ENCODE measurements at places on chromosomes 7 and 10.

DNA sequence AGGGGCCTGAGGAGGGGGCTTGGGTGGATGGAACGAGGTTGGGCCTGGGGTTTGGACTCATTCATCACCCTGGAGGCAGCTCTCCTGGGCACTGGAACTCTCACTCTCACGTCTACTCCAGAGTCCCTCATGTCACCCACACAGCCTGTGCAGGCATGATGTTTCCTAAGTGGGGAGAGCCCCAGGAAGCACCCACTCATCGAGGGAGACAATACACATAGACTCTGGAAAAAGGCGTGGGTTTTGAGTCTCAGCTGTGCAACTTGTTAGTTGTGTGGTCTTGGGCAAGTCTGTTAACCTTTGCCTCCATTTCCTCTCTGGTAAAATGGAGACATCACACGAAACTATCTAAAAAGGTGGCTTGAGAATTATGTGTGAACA lies 25.9 kb upstream of the RBM20 start:
- no peak for DNase-seq

- no peak for DNase-seq
Measured at GRCh38 chr7:129480674-129481363, 21.5 kb upstream of the SMKR1 start.

DNA sequence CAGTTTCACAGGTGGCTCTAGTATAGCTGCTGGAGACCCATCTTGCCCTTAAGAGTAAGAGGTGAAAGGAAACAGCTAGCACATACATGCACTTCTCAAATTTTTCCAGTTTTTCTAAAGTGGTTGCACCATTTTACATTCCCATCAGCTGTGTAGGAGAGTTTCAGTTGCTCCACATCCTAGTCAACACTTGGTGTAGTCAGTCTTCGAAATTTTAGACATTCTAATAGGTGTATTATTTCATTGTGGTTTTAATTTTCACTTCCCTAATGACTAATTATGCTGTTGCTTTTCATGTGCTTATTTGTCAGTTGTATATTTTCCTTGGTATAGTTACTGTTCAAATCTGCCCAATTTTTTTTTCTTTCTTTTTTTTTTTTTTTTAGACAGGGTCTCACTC lies 9.5 kb upstream of the HACD1 start:
- DNase-seq: no peak

GRCh38 chr7:28500138-28500537 lies 87.8 kb downstream of the CREB5 start:
- no peak for DNase-seq

DNA sequence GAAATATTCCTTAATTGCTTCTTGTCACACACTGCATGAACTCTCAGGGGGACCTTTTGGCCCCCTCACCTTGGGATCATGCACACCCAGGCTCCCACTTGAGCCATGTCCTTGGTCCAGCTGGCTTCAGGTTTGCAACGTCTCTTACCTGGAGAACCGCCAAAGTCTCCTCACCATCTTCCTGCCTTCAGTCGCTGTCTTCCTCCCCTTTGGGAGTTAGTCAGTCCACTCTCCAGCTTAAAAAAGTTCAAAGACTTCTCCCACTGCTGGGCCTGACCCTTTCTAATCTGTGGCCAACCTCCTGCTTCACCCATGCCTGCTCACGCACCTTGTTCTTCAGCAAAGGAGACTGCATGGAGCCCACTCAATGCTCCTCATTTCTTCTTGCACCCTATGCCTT lies 82.6 kb upstream of the LRRC4 start:
- no peak for DNase-seq

DNA sequence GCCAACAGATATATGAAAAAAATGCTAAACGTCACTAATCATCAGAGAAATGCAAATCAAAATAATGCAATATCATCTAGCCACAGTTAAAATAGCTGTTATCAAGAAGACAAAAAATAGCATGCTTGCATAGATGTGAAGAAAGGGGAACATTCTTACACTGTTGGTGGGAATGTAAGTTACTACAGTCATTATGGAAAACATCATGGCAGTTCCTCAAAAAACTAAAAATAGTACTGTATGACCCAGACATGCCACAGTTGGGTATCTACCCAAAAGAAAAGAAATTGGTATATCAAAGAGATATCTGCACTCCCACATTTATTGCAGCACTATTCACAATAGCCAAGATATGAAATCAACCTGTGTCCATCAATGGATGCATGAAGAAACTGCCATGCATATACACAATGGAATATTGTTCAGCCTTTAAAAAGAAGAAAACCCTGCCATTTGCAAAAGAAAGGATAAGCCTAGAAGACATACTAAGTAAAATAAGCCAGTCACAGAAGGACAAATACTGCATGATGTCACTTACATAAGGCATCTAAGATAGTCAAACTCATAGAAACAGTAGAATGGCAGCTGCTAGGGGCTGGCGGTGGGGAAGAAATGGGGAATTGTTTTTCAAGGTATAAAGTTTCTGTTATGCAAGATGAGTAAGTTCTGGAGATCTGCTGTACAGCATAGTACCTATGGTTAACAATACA lies 107.0 kb downstream of the PTPN20 start:
- no peak for DNase-seq

DNA sequence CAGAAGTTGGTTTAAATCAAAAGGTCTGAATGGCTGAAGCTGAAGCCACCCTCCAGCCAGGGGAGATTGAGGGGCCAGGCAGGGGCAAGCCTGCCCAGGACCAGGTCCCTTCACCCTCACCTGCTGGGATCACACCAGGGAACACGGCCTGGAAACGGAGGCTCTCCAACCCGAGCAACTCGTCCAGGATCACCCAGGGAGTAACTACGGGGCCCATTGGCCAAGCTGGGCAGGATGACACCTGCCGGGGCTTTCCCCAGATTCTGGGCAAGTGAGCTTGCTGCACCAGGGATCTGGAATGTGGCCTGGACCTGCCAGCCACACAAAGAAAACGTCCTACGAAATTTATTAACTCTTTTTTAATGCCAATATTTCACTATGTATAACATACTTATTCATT lies 30.4 kb upstream of the PPP2R2D start:
- DNase-seq: no peak

GRCh38 chr7:50357426-50357825 lies 52.9 kb downstream of the IKZF1 start:
- no peak for DNase-seq

DNA sequence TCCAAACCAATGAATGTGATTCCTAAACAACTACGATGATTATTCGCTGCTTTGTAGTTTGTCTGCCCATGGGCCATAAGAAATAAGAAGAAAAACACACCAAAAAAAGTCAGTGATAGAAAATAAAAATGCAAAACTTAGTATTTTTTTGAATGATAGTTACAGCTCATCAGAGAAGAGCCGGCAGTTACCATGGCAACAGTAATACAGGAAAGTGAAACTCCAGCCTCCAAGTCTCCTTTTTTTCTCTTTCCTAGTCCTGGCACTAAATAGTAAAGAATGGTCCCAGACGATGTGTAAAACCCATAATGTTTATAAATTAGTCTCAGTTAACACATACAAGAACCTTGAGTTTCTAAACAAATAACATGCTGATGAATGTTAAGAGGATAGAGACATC lies 21.6 kb upstream of the LHFPL3 start:
- no peak for DNase-seq

GRCh38 chr7:121180436-121181063 lies 148.2 kb upstream of the WNT16 start:
- no peak for DNase-seq

DNA sequence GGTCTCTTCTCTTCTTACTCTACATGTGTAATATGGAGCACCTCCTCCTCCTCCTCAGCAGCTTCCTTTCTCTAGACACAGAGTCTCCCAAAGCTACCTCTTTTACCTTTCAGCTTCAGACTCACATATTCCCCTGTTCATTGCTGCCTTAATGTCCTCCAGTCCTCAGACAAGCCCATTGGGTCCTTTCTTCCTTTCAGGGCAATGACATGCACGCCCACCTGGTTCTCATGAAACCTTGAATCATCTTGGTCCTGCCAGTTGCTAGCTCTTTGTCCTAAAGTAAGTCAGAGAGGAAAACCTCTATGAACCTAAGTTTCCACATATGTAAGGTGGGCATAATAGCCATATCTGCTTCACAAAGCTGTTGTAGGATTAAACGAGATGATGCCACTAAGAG lies 227.0 kb downstream of the RPS24 start:
- DNase-seq: no peak

Data from mammary epithelial cell (primary cell).